ENCODE measurements at places on chromosomes 3 and 15.

DNA sequence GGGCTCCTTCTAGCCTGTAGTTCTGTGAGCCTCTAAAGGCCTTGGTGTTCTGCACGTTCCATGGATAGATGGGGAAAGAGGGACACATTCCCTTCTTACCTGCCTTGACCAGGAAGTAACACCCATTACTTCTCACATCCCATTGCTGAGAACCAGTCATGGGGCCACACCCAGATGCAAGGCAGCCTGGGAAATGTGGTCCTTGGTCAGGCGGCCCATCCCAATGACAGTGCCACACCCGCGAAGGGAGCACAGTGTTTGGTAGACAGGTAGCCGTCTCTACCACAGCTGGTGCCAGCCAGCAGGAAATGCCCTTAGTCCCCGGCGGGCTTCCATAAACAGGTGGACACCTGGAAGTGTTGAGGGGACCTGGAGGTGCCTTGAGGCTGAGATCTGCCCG lies 23.2 kb upstream of the LCTL start:
- no peak for DNase-seq

GRCh38 chr15:26103002-26103404 lies 239.9 kb upstream of the ATP10A start:
- DNase-seq, result no peak

DNA sequence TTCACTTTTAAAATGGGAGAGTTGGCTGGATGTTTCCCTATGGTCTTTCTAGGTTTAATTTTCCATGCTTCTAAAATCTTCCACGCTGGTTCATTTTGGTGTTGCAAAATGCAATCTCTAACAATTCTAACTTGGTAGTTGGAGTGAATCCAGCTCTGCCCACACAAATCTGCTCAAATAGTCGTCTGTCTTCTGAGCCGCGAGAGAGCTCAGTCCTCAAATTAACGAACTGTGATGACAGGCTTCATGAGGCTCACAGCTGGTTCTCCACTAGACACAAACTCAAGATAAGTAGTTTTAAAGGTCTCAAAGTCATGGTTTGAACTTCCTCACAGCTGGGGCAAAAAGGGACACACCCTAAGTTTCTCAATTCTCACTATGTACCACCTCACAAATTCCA lies 178.6 kb upstream of the LYSMD4 start:
- DNase-seq, result no peak

GRCh38 chr15:98292442-98293240 lies 332.1 kb downstream of the ARRDC4 start:
- peak; percentile 47 for DNase-seq

- no peak for DNase-seq
These were observed 277.9 kb downstream of the FHIT start for GRCh38 chr3:60973321-60973720.

- no peak for DNase-seq
These were observed 414.6 kb upstream of the ARPP21 start for GRCh38 chr3:35224565-35225295.

GRCh38 chr3:127551178-127551577 lies 39.4 kb downstream of the TPRA1 start:
- DNase-seq, result no peak

DNA sequence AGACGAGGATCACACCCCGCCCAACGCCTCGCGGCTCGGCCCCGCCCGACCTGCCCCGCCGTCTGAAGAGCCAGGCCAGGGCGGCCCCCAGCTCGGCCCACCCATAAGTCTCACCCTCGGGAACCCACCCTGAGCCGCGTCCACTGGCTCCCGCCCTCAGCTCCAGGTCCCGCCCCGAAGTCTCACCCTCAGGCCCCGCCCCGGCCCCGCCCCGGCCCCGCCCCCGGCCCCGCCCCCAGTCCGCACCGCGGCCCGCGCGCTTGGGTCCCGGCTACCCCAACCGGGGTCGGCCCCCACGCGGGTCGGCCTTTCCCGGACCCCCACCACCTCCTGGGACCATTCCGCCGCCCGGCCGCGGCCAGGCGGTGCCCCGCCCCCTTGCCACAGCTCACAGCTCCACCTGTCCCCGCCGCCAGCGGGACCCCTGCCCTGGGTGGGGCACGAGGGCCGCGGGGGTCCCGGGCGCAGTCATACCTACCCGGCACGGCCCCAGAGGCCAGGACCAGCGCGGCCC lies 489 bp downstream of the CSPG5 start:
- peak; percentile 12 for DNase-seq

DNA sequence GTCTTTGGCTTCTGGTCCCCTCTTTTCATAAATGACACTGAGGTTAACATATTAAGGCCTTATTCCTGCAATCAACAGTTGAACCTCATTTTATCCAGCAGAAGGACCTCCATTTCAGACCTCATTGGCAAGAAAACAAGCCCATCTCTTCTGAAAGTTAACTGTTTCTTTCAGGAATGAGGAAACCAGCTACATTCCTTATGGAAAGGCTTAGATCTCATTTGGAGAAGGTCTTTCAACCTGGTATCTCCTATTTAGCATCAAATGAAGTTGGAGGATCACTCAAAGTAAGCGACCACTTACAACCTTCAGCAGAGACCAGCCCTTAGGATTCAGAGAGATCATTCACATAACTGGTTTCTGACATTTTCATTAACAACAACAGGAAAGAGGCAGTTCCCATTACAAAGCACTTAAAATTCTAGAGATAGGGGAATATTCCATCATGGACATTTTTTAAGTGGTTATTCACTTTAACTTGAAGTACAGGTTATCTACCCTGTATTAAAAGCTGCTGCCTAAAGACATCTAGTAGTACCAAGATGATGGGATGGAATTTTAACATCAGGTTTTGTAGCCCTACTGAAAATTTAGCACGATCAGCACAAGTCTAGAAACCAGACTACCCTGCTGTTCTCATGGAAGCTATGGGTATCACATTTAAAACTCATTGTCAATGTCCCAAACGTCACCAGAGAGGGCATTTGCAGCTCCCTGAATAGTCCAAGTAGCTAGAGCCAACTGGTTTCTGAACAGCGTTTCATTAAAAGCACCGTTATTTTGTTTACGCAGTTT lies 30.4 kb downstream of the TFRC start:
- DNase-seq, result no peak

DNA sequence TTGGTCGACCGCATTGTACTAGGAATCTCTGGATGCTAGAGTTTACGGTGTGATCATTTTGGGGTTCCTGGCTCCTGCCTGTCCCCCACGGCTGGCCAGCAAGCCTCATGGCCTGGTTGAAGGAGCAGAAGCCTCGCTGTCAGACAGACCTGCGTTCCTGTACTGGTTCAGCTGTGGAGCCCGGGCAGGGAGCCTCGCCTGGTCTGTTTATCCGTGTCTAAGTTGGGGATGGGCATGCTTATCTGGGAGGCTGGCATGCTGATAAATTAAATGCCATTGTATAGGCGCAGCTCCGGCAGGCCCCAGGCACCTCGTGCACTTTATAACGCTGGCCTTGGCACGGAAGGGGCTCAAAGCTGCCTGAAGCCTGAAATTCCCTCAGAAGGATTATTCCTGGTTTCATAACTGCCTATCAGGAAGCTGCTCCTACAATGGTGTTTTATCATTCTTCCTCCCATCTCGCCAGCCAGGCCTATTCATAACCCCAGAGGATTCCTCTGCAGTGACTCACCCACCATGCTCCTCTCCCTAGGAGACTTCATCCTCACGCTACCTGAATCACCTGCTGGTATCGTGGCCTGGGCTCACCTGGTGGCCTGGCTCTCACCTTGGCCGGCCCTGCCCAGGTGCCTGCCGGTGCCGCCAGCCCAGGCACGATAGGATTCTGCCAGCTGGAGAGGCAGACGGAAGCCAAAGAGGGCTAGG lies 110.9 kb downstream of the ASB7 start:
- DNase-seq, result no peak

DNA sequence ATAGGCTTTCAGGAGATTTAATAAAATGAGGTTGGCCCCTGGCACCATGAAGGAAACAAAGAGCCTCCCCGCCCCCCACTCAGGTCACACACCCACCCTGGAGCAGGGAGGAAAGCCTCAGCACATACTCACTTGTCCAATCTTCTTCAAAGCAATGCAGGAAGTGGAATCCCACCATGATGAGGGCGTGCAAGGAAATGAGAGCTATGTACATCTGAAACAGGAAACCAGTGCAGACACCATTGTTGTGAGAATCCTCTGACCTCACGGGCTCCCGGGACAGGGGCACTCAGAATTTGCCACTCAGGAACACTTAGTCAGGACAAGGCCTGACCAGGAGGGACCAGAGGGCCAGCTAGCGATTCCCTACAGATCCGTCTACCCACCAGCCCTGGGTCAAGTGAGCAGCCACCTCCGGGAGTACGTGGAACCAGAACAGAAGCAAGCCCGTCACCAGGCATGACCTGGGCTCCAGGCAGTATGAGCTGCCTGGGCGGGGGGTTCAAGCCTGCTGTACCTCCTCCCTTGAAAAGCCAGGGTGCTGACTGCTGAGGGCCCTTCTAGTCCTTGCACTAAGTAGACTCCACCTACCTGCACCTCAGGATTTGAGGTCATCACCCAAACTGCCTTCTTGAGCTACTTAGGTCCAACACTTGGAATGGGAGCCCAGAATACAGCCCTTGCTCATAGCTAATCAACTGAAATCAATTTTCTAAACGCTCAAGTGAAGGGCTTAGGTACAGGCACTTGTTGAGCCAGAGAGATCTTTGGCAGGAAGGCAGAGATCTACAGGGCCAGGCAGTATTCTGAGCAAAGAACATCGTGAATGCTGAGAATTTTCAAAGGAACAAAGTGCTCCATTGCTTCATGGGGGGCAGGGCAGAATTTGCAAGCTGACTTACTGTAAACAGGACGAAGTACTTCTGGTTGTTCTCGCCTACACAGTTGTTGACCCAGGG lies 42.7 kb downstream of the ZDHHC3 start:
- no peak for DNase-seq

DNA sequence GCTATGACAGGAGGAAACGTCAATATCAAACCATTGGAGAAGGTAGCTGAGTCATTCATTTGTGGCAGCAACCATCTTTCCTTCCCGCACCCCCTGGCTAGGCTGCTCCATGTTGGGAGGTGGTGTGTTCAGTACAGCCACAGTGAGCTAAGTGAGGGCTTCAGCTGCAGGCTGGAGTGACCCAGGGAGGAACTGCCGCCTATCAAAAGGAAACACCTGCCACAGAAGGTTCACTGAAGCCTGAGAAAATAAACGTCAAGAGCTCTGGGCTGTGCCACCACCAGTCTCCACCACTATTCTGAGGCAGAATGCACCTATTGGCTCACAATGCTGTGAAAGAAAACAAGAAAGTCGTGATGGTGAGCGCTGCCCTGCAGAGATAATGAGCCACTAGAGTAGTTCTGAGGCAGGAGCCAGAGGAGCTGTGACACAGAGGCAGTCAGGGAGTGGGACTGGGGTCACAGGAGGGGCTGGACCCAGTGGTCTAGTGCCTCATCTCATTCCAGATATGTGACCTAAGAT lies 34.8 kb upstream of the CD47 start:
- no peak for DNase-seq

DNA sequence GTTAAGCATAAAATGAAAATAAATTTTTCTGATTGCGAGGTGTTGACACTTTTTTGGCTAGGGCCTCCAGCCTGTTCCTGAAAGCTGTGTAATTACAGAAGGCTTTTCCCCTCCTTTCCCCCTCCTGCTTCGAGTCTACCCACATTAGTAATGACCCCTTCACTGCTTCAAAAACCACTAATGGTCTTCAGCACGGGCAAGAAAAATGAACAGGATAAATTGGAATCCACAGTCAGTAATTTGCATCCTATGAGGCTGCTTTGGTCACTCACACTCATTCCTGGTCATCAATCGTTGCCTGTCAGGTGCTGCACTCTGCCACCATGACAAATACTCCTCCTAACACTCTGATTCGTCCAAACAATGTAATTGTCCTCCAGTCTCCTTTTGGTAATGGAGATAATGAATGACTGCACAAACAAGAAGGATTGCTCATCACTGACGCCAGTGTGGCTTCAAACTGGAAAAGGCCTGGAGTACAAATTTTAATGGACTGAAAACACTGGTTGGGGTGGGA lies 148.6 kb downstream of the MEIS2 start:
- no peak for DNase-seq

GRCh38 chr3:48387634-48388033 lies 15.6 kb downstream of the FBXW12 start:
- no peak for DNase-seq

DNA sequence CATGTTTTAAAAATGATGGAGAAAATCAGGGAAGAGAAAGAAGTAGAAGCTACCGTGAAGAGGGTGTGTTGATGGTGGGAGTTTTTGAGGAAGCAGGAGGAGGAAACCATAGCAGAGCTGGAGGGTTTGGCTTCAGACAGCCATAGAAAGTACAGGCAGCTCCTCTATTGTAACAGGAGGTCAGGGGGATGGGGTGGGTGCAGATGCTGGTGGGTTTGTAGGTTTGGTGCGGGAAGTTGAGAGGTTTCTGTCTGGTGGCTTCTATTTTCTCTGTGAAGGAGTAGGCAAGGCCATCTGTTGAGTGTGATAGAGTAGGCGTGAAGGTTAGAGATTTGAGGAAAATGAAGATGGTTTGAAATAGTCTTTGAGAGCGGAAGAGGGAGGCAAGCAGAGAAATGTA lies 97.7 kb upstream of the TBC1D5 start:
- DNase-seq, result no peak

- DNase-seq, result no peak
These were observed 87.4 kb downstream of the CHST2 start for GRCh38 chr3:143206955-143207337.

DNA sequence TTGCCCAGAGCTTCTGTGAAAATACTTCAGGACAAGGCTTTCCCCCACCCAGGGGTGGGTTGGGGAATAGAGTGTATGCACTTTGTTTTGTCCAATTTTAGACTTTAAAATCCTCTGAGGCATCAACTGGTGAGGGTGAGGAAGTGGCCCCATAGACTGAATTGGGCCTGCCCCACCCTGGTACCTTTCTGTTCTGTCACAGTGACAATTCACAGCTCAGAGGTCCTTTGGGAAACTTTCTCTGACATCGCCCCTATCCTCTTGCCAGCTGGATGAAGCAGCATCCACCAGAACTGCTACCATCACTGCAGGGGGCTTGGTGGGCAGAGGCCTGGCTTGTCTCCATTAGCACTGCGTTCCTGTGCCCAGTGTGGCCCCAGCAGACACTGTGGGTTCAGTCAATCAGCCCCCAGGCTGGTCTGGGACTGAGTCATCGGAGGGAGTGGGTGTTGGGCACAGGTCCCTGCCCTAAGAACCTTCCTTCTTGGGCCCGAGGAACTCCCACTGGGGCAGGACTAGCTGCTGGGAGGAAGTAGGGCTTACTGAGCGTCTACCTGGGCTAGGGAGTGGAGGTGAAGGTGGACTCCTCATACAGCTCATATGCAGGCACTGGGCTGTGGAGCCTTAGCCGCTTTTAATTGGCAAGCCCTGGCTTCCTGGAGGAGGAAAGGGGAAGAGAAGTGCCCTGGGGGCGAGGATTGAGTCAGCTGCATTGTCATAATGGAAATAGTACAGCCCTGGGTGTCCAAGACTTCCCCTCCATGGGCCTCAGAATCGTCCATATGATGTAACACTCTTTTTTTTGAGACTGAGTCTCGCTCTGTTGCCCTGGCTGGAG lies 1.5 kb upstream of the PPM1M start:
- no peak for DNase-seq

- no peak for DNase-seq
These were observed 20.8 kb downstream of the PLXNA1 start for GRCh38 chr3:127003601-127004280.

- no peak for DNase-seq
These were observed 56.2 kb downstream of the SPRED1 start for GRCh38 chr15:38308797-38309196.

GRCh38 chr15:90239371-90239770 lies 5.4 kb downstream of the GDPGP1 start:
- no peak for DNase-seq
